ENCODE measurements at places on chromosomes 2 and 18.

DNA sequence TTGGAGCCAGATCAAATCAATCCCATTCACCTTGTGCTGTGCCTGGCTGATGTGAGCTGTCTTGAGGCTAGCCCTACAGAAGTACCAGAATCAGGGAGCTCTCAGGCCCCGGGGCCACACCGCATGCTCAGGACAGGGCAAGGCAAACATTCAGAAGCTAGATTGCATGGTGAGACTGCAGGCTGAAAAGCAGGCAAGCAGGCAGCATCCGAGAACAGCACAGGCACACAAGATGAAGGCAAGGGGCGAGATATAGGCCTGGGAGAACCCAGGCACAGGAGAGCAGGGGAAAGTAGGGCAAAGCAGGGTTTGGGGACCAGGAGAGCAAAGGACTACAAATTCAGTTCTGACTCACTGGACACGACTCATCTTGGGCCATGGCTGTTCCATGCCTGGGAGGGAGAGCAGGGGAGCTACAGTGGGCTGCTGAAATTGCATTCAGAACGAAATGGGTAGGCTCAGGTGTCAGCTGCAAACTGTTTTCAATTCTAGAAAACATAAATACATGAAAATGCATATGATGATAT is 59.6 kb downstream of the GALNT14 start:
- DNase-seq: no peak

- DNase-seq: no peak
Measured at GRCh38 chr2:186459009-186459408, 27.1 kb upstream of the ZC3H15 start.

GRCh38 chr2:150806336-150806735 is 318.9 kb upstream of the RND3 start:
- no peak for DNase-seq

DNA sequence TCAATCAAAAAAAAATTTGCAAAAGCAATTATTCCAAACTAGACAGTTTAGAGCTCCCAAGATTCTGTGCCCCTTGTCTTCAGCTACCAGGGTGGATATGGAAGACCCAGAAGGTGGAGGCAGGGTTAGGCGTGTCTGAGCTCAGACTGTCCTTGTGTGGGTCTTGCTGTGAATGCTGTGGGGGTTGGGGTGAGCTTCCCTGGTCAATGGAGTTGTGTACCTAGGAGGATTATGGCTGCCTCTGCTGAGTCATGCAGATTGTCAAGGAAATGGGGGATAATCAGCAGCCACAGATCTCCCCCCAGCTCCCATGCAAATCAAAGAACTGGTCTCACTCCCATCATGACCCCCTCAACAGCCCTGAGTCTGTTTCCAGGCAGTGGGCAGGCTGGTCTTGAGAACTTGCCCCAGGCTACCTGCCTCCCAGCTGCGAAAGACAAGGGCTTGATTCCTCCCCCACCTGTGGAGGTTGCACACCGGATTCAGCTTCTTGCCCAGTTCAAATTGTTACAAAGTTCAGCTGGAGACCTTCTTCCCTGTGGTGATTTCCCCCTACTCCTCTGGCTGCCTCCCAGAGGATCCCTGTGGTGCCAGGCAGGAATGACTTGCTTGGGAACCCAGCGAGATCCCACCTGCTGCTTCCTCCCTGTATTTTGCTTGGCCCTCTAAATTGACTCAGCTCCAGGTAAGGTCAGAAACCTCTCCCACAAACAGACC is 77.0 kb downstream of the RAD51AP2 start:
- DNase-seq: no peak

DNA sequence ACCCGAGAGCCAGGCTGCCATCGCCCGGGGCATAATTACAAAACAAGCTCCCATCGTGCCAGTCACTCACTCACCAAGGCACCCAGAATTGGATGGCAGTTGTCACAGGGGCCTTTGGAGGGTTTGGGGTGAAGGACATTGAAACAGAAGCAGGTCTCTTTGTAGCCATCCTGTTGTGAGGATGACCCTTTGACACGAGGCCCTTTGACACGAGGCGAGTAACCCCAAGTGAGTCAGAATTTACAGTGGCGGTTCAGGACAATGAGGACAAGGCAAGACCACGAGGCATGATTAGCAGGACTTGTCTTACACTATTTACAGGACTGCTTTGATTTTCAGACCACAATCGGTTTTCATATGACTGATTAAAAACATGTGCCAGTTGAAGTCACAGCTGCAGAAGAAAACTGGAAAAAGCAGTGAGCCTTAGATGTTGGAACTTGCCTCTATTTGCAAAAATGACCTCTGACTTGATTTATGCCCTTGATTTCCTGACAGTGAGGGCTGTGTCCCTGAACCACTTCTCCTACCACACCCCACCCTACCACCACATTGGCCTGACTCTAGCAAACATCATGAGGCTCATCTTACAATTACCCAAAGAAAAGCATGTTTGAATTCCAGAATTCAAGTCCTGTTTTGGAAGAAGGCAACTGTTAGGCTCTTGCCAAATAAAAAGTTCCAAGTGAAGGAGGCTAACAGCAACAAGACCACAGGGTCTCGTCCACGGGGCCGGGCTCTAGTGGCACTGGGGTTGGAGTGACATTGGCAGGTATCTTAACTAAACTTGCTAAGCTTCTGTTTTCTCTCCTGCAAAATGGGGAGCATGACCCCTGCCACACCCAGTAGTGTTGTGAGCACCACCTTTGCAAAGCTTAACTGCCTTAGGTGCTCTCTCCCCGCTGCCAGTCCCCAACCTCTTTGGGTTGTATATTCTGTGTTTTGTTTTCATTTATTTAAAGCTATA is 64.4 kb upstream of the FOSL2 start:
- DNase-seq: no peak

DNA sequence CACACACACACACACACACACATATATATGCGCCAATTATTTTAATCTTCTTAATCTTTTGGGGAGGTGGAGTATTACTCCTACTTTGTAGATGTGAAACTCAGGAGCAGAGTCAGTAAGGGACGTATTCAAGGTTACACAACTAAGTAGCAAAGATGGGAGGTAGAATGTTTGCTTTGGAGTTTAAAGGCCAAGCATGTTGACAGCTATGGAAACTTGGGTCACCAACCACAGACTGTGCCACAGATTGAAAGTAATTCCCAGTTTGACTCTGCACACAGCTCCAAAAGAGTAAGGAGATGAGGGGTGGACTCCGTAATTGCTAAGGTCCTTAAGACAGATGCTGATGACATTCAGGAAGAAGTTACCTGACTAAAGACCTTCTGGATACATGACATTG is 124.8 kb upstream of the ITGB6 start:
- DNase-seq: no peak

DNA sequence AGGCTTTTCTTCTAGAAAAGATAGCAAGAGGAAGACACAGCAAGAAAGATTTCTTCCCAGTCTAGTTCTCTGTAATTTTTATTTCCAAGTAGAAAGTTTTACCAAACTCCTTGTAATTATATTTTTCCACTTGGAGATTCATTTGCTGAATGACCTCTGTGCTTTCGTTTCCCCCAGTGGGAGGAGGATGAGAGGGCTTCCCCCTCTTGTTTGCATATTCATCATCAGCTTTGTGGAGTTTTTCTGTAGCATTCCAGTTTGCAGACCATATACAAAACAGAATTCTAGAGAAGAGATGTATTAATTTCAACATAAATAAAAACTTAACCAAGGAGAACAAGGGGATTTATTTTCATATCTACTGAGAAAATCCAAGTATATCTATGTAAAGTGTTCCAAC is 51.3 kb downstream of the RMDN2 start:
- no peak for DNase-seq

DNA sequence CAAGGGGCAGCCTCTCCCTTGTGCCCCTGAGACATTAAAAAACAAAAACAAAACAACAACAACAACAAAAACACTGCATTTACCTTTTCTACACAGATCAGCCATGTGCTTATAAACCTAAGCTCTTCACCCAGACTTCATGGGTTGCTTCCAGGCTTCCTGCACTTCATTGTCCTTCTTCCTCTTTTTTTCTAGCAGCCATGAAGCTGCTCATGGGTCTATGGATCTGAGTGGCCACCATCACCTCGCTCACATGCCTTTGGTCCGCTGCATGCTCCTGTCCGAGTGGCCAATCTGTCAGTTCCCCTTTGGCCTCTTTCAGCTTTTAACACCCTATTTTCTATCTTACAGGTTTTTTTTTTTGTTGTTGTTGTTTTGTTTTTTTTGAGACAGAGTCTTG is 9.0 kb upstream of the TET3 start:
- DNase-seq: no peak

DNA sequence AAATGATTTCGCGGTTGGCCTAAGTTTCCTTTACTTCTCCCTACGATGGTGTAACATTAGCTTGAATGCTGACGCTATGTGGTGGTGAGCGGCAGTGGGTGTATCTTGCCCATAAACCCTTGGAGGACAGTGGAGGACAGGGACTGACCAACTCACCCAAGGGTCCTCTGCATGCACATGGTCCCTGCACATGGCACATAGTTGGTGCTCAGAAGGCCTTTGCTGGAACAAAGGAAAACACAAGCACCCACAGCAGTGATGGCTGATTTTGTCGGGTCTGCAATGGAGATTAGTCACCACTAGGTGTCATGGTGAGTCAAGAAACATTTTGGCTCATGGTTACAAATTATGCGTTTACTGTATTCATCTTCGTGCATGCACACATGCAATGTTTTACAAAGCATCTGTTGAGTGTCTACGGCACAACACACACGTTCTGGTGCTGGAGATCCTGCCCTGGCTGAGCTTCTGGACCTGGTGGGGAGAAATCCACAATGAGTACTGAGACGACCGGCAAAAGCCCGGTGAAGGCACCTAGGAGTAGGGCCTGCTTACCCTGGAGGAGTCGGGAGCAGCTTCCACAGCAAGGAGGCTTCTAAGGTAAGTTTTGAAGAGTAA is 44.0 kb downstream of the PDCL3 start:
- DNase-seq: no peak

DNA sequence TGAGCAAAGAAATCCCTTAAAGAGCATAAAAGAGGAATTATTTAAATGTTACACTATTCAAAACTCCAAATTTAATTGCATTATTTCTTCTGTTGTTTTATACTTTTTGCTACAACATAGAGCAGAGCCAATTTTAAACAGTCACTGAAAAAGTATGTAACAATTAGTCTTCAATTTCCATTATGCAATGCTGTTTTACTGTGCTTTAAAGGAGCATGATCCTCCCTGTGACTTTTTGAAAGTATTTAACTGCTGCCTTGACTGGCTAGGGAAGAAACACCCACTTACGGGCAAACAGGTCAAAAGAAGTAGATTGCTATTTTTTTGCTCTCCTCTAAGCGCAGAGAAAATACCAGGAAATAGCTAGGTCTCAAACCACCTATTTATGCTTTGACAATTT is 217.4 kb upstream of the GCFC2 start:
- no peak for DNase-seq

- no peak for DNase-seq
Measured at GRCh38 chr2:130736487-130736886, 7.6 kb downstream of the GPR148 start.

DNA sequence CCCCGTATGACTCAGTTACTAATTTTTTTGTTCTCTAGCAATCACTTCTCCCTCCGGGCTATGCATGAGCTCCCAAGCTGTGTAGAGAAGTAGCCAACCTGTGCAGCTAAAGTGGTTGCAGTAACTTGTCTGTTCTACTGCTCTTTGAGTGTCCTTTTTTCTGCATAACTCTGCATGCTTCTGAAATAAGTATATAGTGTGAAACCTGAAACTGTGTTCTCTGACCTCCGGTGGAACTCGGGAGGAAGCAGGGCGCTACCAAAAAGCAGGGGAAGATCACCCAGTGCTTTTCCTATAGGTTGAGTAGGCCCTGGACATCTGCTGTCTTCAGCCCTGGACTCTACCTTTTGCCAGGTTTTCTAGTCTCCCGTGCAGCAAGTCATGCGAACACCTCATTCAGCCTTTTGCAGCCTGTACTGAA is 47.8 kb downstream of the PHLPP1 start:
- no peak for DNase-seq

GRCh38 chr2:2843969-2844548 is 513.0 kb upstream of the MYT1L start:
- no peak for DNase-seq

- no peak for DNase-seq
Measured at GRCh38 chr2:152577579-152577978, 139.7 kb downstream of the PRPF40A start.

DNA sequence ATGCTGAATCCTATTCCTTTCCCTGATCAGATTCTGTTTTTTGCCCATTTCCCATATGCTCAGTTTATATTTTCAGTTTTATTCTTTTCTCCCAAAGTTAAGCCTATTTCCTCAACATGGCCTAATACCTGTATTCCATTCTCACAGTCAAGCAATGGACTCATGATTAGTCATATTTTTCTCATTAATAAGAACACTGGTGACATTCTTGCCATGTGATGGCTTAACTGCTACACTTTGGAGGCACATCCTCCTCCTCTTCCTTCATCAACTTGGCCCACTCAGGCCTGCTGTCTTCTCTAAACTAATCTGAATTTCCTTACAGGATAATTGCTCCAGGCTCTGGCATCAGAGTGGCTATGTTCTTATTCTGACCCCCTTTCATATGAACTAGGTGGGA is 679.2 kb downstream of the NYAP2 start:
- DNase-seq: no peak

DNA sequence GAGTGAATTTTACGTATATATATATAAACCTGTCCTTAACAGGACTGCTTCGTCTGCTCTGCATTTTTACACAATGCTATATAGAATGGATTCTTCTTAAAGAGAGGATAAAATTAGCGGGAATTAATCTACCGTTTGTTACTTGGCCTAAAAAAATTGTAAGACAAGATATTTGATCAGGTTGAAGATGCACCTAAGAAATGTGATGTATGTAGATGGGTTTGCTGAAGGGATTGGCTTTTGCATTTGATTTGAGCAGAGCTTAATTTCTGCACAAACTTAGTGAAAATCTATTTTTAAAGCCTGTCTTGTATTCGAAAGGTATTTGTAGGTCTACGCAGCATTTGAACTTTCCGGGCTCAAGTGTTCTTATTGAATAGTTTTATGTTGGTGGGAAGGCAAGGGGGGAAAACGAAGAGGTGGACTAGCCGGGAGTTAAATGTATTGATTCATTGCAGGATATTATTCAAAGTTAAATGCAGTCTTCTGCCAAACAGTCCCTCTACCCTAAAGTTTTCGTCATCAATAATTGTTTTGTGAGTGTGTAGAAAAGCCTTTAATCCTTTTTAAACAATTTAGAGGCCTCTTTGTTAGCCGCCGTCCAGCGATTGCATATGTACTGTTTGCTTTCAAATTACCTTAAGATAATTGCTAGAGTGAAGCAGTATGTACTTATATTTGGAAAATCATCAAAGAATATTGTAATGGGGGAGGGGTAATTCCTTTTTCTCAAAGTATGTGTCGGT is 1.2 kb downstream of the PPP1CB start:
- DNase-seq: no peak

DNA sequence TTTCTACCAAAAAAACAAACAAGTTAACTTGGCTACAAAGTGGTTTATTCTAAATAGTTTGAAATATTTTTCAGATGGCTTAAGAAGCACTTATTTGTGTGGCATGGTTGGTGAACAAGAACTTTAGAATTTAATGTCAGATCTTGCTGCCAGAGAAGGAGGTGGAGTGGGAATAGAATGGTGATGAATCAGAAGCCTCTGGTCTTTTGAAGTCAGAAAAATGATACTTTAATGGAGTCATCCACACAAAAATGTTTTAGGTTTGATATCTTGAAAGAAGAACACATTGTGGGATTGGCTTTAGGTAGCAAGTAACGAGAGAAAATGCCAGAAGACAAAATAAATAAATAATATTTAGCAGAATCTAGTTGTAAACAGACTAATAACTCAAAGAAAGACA is 243.1 kb upstream of the FANCL start:
- DNase-seq: no peak

GRCh38 chr18:58715540-58715939 is 44.3 kb downstream of the MALT1 start:
- DNase-seq: no peak

- DNase-seq: no peak
Measured at GRCh38 chr2:22878121-22878520, 506.9 kb upstream of the KLHL29 start.

Measured in activated CD4-positive, CD25-positive, alpha-beta regulatory T cell treated with anti-CD3 and anti-CD28 coated beads, Interleukin-2, amount 50 U/mL, for 72 hours (primary cell).